HEK293T (cell line): ENCODE measurements at places on chromosomes 4 and X.

DNA sequence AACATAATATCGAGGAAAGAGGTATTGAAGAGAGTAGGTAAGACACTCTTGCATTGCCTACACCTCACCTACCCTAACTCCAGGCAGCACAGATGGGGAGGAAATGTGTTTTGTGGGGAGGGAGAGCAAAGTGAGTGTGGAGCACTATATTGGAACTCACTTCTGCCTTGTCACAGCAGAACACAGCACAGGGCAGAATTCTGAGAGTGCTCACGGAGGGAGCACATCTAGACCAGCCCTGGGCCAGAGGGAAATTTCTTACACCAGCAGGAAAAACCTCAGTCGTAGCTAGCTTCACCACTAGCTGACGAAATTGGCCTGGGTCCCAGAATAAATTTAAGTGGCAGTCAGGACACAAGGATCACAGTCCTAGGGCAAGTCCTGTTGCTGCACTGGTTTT, 517.3 kb downstream of the TMA16 start:
- DNase-seq = no peak

DNA sequence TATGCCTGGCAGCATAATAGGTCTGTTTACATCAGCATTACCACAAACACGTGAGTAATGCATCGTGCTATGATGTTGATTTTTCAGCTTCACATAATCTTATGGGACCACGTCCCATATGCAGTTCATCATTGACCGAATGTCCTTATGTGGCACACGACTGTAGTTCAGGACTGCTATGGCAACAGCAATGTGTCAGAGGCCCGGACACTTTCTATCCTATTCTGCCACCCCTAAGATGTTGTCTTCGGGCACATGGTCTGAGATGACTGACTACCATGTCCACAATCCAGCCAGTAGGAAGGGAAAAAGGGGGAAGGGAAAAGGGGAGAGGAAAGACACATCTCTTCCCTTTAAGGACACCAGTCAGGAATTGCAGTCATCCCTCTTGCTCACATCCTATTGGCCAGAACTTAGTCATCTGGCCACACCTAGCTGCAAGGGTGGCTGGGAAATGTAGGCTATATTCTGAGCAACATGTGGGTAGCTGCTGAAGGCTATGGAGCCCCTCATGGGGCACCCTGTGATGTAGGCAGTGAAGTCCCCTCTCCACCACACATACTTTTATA, 196.0 kb upstream of the RBPJ start:
- no peak for DNase-seq

DNA sequence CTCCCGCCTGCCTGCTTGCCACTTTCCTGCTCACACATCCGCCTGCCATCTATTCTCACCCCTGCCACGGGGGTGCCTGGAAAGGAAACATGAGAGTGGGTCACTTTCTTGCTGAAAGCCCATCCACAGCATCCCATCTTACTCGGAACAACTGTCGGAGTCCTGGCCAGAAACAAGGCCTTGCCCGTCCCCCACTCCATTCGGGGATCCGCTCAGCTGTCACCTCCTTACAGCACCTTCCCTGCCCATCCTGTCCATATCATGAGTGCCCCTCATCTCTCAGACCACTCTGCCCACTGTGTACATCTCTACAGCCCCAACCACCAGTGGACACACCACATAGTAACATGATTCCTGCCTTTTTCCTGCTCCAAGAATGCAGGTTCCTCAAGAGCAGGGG, 6.4 kb downstream of the EVC2 start:
- no peak for DNase-seq

GRCh38 chr4:156676116-156676851, 295.3 kb downstream of the PDGFC start:
- DNase-seq = no peak

GRCh38 chr4:42655921-42656678, 805 bp downstream of the ATP8A1 start:
- peak; percentile 28 for DNase-seq

- DNase-seq = peak; percentile 55
Observed at GRCh38 chr4:115851918-115852766, 738.7 kb upstream of the NDST4 start.

- no peak for DNase-seq
Observed at GRCh38 chr4:167221084-167221483, 13.2 kb downstream of the SPOCK3 start.
